ENCODE measurements at places on chromosomes 3 and 15.

DNA sequence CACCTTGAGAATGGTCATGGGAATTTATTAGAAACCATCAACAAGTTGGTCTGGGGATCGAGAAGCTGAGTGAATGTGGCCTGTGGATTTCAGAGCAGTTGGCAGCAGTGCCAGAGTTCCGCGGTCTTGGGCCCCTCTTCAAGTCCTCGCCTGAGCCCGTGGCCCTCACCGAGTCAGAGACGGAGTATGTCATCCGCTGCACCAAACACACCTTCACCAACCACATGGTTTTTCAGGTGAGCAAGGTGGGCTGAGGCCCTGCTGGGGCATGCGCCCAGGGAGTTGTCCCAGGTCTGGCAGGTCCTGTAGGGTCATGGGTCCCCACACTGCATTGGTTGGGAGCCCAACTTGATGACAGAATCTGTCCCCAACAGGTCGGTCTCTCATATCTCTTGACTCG is 7.0 kb upstream of the HMCES start:
- DNase-seq, result no peak

DNA sequence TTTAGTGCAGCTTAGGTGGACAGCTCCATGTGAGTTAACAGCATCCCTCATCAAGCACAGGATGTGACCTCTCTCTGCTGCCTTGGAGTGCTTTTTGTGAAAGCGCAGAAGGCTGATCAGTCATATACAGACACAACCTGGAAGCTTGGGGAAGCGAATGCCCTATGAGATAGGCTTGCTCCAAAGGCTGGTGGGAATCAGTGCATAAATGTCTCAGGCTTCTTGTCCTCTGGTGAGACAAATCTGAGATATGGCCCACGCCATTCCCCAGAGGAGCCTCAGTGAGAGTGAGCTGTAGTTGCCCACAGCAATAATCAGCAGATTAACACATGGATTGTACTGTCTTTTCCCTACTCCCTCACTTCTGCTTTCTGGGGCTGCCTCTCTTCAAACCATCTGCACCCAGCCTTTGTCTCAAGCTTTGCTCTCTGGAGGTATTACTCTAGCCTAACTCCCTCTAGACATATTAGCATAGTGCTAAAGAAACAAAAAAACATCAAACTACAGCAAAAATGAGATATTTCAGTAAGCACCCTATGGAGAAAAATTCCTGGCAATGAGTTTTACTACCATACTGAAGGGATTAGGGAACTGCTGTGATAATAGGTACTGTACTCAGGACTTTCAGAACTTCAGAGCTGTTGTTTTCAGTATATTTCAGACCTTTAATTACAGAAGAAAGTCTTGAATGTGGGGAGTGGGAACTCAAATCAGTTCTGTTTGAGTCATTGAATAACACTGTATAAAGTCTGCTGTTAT is 113.7 kb downstream of the OXSM start:
- no peak for DNase-seq

GRCh38 chr3:41362638-41363559 is 163.6 kb downstream of the CTNNB1 start:
- no peak for DNase-seq

- DNase-seq, result no peak
These were observed 126.7 kb downstream of the TUSC7 start for GRCh38 chr3:116836286-116836685.

GRCh38 chr3:11878837-11879236 is 32.2 kb upstream of the TAMM41 start:
- no peak for DNase-seq

DNA sequence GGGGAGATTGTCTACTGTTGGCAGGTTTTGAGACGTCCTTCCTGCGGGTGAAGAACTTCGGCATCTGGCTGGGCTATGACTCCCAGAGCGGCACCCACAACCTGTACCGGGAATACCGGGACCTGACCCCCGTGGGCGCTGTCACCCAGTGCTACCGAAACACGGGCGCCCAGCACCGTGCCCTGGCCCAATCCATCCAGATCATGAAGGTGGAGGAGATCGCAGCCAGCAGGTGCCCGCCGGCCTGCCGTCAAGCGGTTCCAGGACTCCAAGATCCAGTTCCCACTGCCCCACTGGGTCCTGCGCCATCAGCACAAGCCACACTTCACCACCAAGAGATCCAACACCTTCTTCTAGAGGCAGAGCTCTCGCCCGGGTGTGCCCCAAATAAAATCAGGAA is 194.9 kb upstream of the EPHA6 start:
- DNase-seq, result no peak

DNA sequence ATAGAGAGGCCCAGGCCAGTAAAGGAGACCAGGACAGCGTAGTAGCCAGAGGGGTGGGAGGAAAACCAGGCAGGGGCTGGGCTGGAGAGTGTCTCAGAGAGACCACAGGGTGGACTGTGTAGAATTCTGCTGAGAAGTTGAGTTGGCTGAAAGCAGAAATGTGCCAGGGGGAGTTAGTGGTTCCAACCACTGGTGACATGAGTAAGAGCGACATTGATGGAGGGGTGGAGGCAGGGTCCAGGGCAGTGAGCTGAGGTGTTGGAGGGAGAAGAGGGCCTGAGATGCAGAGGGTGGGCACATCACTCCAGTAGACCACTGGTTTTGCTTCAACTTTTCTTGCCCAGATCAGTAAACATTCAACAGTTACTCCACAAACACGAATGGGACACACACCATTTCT is 106.5 kb downstream of the ASB7 start:
- DNase-seq, result no peak

- DNase-seq, result no peak
These were observed 146.9 kb downstream of the KLF13 start for GRCh38 chr15:31473385-31474058.

GRCh38 chr3:126259411-126260391 is 79.3 kb upstream of the ALDH1L1 start:
- DNase-seq, result no peak

DNA sequence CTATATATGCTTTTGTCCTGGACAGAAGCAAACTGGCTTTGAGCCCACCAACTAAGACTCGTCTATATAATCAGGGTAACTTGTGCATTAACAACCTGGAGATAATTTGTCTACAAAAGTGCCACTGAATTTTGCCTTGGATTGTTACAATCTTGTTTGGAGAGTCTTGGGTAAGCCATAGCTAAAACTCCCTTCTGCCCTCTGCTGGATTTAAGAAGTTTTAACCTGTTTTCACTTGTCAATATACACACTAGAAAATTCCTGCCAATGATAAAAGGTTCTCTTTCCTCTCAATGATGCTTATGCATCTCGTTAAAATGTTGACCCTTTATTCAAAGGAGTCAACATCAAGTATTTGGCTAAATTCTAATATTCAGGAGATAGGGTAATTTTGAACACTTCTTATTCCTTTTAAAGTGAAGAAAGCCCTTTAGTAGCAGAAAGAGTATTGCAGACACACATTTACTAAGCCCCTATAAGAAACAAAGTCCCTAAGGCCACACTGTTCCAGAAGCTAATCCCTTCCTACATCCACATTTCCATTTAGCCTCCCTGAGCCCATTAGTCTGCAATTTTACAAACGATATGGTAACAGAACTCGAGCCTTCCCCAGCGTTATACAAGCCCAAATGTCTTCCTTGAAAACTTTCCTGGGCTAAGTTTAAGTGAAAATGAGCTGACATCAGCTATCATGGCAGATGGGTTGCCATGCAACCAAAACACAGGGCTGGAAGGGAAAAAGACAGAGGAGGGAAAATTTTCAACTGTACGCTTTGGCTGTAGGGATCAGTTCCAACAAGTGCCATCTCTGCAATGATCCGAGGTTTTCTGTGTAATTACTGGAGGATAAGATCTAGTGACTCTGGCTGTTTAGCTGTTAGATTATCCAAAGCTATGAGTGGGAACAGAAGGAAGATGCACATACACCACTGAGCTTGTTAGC is 75.9 kb upstream of the FGF12 start:
- DNase-seq, result peak; percentile 4

DNA sequence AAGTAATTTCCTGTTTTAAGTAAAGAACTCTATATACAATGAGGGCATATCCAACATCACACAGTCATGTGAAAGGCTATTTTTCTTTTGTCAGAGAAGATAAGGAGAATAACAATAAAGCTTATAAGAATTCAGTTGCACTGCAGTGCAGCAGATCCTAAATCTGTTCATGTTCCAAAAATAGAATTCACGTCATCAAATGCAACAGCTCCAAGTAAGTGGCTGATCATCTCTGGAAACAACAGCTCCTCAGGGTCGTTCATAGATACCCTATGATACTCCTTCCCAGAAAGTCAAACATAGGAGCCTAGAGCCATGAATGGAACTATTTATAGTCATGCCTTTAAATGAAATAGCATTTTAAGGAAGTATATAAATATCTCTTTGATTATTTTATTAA is 100.2 kb downstream of the FMN1 start:
- DNase-seq, result no peak

GRCh38 chr3:194135806-194136518 is at the start of gene HES1:
Gene HES1 (plus strand): TSS chr3:194136148. CDS start chr3:194136381, 233 bp downstream.
- DNase-seq, result peak; percentile 35

DNA sequence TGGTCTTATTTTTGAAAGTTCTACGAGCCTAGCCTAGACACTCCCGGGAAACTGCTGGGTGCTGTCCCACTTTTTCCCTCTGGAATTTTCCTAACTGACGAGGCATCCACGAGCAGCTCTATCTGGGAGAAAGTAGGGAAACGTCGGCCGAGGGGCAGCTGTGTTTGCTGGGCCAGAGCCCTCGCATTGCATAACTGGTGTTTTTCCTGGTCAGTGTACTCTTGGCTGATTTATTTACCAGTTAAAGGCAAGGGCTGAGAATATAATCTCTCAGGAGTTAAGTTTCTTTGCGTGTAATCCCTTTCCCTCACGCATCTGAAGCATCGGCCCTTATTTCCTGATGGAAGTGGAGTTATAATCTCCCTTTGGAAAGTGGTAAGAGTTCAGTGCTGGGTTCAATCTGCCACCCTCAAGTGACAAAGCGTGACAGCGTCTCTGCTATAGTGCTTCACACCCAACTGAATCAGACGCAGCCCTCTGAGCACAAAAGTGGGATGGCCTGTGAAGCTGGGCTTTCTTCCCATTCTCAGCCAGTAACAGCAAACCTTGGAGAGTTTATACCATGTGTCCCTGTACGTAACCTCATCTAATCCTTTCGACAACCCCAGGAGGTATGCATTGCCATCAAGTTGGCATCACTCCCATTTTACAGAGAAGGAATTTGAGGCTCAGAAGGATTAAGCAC is 311.5 kb downstream of the RORA start:
- DNase-seq, result no peak

DNA sequence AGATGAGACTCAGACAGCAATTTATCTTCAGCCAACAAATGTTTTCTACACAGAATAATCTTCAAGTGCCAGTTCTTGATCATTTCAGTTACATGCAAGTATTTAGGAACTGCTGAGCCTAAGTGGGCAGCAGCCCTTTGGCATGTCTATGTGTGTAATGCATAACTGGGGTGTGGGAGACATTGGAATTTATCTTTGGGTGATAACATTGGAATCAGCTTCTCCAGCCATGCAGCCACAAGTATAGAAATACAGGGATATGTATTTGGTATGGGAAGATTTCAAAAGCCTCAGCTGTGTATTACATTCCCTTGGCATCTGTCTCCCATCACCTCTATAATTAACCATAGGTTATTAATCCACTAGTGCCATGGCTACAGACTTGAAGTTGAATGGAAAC is 63.4 kb upstream of the FOXP1 start:
- DNase-seq, result no peak

DNA sequence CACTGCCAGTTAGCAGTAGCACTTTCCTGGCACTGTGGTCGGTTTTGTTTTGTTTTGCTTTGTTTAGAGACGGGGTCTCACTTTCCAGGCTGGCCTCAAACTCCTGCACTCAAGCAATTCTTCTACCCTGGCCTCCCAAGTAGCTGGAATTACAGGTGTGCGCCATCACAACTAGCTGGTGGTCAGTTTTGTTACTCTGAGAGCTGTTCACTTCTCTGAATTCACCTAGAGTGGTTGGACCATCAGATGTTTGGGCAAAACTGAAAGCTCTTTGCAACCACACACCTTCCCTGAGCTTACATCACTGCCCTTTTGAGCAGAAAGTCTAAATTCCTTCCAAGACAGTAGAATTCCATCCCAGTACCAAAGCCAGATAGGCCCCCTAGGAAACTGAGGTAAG is 22.6 kb downstream of the CLDN18 start:
- DNase-seq, result no peak

- DNase-seq, result no peak
These were observed 439.9 kb downstream of the TBL1XR1 start for GRCh38 chr3:176757429-176757828.

DNA sequence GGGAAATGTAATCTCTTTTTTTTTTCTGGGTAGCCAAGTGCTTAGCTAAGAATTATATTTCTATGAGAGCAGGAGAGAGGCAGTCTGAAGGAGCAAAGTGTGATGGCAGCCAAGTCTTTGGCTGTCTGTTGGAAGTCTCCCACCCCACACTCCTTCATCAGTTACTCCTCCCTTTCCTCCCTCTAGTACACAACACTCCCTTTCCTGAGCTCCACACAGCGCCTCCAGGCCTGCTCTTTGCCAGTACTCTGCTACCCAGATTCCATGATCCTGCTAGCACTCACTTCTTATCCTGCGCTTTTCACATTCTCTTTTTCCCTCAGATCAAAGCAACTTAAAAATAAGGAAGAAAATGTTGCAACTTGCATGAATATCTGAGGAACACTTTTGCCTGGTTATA is 37.4 kb upstream of the SNRK start:
- DNase-seq, result no peak

GRCh38 chr3:10375296-10376053 is 54.6 kb upstream of the SEC13 start:
- no peak for DNase-seq

DNA sequence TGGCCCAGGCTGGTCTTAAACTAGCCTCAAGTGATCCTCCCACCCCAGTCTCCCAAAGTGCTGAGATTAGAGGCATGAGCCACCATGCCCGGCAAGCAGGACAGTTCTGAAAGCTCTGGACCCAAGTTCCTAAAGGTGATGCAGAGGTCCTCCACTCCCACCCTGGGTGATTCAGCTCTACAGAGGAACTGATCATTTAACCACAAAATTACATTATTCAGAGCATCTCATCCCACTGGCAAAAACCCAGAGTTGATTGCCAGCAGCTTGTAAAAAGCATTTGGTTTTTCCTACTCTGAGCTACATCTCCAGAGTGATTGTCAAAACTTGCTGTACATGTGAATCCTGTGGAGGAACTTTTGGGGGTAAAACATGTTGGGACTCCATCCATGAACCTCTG is 60.2 kb downstream of the SLTM start:
- DNase-seq, result no peak

GRCh38 chr15:60496853-60497252 is 17.9 kb upstream of the ICE2 start:
- DNase-seq, result no peak

DNA sequence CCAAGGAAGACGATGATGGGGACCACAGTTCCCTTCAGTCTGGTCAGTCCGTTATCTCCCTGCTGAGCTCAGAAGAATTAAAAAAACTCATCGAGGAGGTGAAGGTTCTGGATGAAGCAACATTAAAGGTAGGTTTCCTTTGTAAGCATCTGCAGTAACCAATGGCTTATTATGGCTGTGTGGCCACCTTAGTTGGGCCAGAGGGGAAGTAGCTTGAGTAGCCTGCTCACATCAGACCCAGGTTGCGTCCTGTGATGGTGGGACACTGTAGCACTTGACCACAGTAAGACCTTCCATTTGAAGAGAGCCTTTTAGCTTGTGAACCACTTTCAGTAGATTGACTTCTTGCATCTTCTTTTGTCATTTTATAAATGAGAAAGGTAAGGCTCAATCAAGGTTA is 22.6 kb downstream of the STARD5 start:
- no peak for DNase-seq

All from CD4-positive, alpha-beta T cell treated with Interleukin-17A for 1 hour (primary cell).